ENCODE measurements at places on chromosomes 7 and 10. TPM values are rescaled to one million over a fixed set of nuclear protein-coding genes. Genes with fewer than 3 reads are reported as not detected.

- no peak for DNase-seq
Measured at GRCh38 chr10:123837756-123838155, 53.9 kb downstream of the CPXM2 start.

DNA sequence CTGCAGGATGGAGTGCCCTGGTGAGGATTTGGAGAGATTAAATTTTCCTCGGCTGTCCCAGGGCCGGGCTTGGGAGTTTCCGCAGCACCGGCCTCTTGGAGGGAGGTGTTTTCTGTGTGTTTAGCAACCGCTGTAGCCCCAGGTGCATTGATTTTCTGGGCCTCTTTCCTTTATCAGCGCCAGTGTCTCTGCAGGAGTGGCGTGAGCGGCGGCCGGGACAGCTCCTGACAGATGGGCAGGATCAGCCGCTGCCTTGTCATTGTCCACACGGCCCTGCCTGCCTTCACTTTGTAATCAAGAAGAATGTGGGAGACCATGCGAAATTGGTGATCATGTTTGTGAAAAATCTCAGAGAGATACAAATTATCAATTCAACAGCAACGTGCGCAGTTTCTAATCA lies 32.4 kb downstream of the NKX6-2 start:
- DNase-seq, result no peak

DNA sequence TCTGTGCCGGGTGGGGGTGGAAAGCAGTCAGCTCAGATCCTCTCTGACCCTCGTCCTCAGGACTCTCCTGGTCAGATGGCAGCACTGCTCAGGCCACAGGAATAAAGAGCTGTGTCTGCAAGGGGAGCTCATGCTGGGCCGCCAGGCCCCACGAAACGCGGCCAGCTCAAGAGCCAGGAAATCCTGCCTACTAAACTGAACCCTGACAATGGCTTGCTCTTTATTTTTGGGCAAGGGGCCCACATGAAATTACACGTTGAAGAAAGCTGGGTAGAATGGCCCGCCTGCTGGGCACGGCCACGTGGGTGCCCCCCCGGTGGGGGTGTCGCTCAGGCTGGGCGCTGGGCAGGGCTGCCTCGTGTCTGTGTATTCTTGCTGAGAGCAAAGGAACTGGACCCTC lies 103.0 kb downstream of the ITIH5 start:
- no peak for DNase-seq

DNA sequence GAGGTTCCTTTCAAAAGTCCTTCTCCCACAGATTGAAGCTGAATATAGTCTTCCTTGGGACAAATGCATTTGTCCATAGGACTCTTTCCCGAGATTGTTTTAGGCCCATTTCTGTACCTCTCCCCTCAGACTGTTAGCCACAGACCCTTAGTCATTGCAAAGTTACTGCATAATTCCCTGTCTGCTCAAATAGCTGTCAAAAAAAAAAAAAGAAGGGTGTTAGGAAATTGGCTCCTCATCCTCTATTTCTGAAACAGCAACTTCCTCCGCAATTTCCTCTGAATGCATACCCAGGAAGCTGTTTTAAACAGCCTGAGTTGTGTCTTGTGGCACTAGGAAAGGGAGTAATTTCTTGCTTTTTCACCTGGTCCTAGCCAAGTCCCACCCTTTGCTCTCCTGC lies 5.4 kb downstream of the LRRC4 start:
- DNase-seq, result no peak

GRCh38 chr10:25101461-25102146 lies 73.2 kb upstream of the GPR158 start:
- DNase-seq, result no peak

DNA sequence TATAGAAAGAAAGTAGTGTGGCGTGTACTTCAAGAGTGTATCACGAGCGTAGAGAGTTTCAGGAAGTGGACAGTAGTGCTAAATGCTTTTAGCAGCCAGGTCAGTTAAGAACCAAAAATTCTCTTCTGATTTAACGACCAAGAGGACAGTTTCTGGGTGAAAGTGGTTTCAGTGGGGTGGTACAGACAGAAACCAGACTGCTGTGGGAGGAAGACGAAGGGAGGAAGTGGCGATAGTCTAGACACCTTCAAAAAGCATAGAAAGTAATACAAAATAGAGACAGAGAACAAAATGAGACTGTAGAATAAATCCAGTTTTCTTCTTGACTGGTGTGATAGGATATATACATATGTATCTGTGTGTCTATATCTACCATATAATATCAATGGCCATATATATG lies 93.5 kb downstream of the MBL2 start:
- no peak for DNase-seq

- no peak for DNase-seq
Measured at GRCh38 chr10:110170142-110170971, 37.0 kb upstream of the MXI1 start.

GRCh38 chr7:100444311-100445278 lies 8.3 kb upstream of the PPP1R35 start:
- no peak for DNase-seq

GRCh38 chr10:79436066-79436849 lies 9.2 kb downstream of the ZCCHC24 start:
- DNase-seq, result no peak

- DNase-seq, result no peak
Measured at GRCh38 chr10:127694580-127695193, 42.3 kb upstream of the FOXI2 start.

DNA sequence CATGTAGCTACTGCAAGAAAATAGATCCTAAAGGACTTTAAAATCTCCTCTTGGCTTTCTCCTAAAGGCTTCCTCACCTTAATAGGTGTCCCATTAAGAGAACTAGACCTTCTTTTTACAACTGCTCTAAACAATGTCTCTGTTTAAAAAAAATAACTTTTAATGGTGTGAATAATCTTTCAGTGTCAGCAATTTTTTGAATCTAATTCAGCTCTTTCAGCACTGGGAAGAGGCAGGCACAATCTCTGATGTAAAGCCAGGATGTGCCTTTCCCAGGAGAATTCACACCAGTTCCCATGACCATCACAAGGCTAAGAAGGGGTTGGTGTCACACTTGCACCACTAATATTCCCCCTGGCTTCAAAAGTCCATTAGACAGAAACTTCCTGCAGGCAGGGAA lies 254.6 kb downstream of the XPNPEP1 start:
- no peak for DNase-seq

DNA sequence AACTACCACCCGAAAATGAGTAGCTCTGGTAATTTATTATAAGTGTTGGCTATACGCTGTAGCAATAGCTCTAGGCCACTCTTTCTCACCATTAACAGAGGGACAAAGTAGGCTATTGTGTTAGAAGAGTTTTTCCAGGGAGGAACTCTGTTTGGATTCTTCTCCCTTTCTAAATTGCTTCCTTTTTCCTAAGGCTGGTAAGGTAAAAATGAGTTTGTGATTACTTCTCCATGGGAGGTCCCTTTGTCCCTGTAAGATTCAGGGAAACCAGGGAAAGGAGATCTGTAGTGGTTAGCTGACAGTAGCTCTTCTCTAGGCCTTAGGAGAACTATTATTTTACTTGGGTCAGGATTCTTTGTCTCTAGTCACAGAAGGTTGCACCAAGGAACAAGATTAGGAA lies 23.2 kb upstream of the SEMA3E start:
- no peak for DNase-seq

- DNase-seq, result no peak
Measured at GRCh38 chr7:51949726-51950644, 633.4 kb upstream of the COBL start.

The TRIM4 gene
- 23.8 TPM for polyA plus RNA-seq

The EGR2 gene
- 1.7 TPM for polyA plus RNA-seq

The UCMA gene
- not detected for polyA plus RNA-seq

The GLRX3 gene
- polyA plus RNA-seq, result 70.4 TPM

The NFE2L3 gene
- 0.93 TPM for polyA plus RNA-seq

The PTEN gene
- 43.3 TPM for polyA plus RNA-seq

The NEUROG3 gene
- polyA plus RNA-seq, result not detected

The GHRHR gene
- not detected for polyA plus RNA-seq
